ENCODE measurements at places on chromosomes 5 and 9.

DNA sequence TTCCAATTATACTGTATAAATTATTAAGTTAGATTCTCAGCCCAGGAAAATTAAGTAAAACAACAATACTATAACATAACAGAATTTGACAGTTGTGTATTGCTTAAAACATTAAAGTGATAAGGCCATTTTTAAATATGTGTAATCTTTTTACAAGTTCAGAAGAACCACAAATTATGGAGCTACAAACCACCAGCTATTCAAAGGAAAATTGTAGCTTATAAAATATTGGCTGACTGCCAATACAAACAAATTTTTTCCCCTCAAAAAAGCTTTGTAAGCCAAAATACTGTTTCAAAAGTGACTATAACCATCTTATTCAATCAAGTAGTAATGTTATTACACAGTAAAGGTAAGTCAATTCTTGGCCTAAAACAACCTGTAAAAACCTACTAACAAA, 21.9 kb downstream of the STRBP start:
- no peaks in the 10 kb centered on the region for H3K27me3 ChIP-seq
- DNase-seq = no peak
- no peaks in the 10 kb centered on the region for H3K36me3 ChIP-seq
- no peak overlapping the region for H3K27ac ChIP-seq

- no peaks in the 10 kb centered on the region for H3K4me1 ChIP-seq
- DNase-seq = no peak
- no peak overlapping the region for H3K27ac ChIP-seq
- H3K36me3 ChIP-seq = peaks cover 1% of the 10 kb centered on the region
These were observed 33.9 kb downstream of the HACD4 start for GRCh38 chr9:20997503-20998076.

- no peak overlapping the region for H3K27ac ChIP-seq
- H3K27me3 ChIP-seq = no peaks in the 10 kb centered on the region
- DNase-seq = no peak
- no peaks in the 10 kb centered on the region for H3K36me3 ChIP-seq
These were observed 760.6 kb downstream of the TLE1 start for GRCh38 chr9:80928697-80929096.

DNA sequence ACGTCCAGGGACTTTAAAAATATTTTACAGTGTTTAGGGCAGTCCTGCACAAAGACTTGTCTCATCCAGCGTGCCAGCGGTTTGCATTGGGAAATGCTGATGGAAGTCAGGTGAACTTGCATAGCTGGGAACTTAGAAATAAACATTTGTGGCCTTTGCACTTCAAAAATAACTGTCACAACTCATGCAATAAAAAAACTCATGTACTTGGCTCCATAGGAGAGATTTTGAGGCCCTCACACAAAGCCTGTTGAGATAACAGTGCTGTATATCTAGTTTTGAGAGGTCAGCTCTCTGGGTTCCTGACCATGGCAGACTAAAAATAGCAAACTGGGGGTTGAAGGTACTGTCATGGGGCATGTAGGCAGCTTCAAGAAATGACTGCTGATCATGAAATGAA, 5.5 kb downstream of the COMMD10 start:
- DNase-seq = peak; percentile 55
- H3K4me1 ChIP-seq = peaks cover 46% of the 10 kb centered on the region
- no peaks in the 10 kb centered on the region for H3K27me3 ChIP-seq
- H3K4me3 ChIP-seq = no peak overlapping the region
- peaks cover 32% of the 10 kb centered on the region for H3K36me3 ChIP-seq

DNA sequence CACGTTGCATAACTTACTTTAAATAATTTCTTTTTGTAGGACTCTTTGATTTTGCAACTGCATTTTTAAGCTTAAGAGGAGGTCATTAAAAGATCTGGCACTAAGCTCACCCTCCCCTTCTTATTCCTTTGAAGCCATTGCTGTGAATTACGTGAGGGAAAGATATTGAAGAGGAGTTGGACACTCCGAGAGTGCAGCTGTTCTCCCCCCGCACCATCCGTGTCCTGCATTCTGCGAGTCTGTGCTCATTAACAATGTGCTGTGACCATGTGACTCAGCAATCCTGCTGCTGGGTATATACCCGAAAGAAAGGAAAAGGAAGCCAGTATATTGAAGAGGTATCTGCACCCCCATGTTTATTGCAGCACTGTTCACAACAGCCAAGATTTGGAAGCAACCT, 40.0 kb downstream of the NXNL2 start:
- no peak overlapping the region for H3K4me3 ChIP-seq
- no peaks in the 10 kb centered on the region for H3K27me3 ChIP-seq
- no peak for DNase-seq

- H3K36me3 ChIP-seq = no peaks in the 10 kb centered on the region
- DNase-seq = no peak
- no peaks in the 10 kb centered on the region for H3K4me1 ChIP-seq
These were observed 10.3 kb downstream of the CNTFR start for GRCh38 chr9:34579104-34579807.

GRCh38 chr5:58872670-58873273, 289.9 kb downstream of the RAB3C start:
- DNase-seq = no peak
- H3K27me3 ChIP-seq = no peaks in the 10 kb centered on the region
- no peaks in the 10 kb centered on the region for H3K36me3 ChIP-seq
- H3K4me3 ChIP-seq = no peak overlapping the region
